ENCODE measurements at places on chromosomes 16 and 17.

DNA sequence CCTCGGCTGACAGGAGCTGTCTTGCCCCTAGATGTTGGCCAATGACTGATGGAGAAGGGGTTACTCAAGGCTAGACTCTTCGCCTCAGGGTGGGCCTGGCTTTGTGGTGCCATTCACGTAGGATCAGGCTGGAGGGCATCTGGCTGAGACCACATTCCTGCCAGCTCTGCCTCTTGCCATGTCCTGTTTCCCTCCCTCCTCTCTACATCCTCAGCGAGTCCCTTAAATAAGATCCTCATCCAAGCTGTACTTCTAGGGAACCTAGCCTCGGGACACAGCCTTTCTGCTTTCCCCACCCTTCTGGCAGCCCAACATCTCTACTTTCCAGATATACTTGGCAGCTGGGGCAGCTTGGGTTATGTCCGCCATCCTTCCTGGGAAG lies 27.9 kb upstream of the EFCAB13 start:
- no peak for DNase-seq

DNA sequence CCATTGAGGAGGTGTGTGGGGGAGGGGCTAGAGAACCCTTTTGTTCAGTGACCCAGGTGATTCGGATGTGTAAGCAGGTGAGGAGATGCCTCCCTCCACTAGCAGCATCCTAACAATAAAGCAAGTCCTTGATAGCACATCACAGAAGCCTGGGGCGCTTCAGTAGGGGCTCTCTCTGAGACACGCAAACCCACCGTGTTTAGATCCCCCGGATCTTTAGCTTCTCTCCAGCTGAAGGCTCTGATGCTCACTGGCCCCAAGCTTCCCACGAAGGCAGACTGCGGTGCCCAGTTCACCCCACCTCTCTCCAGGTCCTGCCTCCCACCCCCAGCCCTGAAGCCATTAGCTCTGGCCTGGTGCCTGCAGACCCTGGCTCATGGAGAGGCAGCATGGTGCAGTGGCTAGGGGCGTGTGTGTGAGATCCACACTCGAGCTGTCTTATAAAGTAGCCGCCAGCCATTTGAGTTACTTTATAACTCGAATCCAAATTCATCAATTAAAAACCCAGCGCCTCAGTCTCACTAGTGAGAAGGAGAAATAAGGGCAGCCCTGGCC lies 204.7 kb upstream of the TNRC6C start:
- DNase-seq = no peak

DNA sequence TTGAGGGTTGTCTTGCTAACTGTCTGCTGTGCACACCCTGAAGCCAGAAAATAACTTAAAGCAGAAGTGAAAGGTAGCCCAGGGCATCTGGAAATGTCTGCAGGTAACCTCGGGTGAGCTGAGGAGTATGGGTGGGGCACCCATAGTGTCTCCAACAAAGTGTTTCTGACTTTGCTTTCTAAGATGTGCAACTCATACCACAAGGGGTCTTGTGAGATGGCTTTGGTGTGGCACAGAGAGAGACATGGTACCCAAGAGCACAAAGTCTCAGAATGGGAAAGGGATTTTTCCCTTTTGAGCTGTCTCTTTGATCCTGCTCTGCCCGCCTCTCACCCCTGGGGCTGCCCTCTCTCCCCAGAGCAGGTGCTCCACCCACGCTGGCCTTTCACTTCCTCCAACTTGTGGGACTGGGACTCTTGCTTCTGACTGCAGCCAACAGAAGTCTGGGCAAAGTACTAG lies 6.9 kb downstream of the CHD9 start:
- peak; percentile 55 for DNase-seq

- DNase-seq = no peak
Observed at GRCh38 chr17:43350888-43351361, 47.9 kb upstream of the ARL4D start.

DNA sequence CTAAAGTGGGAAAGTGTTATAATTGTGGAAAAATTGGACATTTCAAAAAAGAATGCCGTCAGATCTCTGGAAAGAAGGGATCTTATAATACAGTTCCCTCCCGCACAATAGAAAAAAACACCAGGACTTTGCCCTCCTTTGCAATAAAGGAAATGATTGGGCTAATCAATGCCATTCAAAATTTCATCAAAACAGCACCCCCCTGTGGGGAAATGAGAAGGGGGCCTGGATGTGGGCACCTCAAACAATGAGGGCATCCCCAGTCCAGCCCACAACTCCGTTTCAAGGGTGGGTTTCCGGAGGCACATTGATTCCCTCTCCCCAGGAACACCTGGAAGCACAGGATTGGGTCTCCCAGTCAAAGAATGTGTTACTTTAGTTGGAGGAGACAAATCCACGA lies 26.1 kb downstream of the CD300LG start:
- DNase-seq = no peak

DNA sequence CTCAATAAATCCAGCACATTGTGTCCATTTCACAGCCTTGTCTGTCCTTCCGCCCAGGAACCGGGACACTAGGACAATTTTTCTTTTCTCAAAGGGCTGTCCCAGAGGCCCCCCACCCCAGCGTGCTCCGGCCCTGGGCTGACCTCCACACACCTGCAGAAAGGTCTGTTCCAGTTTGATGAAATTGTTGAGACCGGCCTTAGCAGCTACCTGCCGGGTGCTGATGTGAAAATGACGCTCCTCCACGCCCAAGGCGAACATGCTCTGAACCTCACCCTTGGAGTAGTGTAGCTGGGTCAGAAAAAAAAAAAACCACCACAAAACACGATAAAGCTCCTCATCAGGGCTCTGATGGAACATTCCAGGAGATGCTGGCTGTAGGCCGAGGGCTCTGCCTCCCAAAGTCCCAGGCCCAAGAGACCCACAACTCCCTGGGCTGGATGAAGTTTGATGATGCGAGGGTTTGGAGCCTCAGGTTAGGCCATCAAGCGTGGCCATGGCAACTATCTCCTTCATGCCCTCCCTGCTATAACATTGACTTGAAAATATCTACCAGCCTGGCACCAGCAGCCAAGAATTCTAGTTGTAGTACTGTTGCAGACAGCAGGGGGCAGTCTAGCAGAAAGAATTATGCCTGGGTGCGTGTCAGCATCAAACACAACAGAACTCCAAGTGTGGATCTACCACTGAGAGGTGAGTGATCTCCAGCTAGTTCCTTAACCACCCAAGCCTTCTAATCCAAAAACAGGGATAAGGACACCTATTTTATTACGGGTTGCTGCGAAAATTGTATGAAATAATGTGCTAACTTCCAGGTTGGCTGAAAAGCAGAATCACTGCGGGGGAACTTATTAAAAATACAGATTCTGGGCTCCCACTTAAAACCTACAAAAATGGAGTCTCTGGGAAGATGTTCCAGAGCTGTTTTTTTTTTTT lies 62.1 kb downstream of the RMI2 start:
- peak; percentile 72 for DNase-seq

GRCh38 chr16:15976929-15977637 lies 27.7 kb downstream of the ABCC1 start:
- no peak for DNase-seq

- no peak for DNase-seq
Observed at GRCh38 chr16:31700200-31700529, 172.5 kb downstream of the AHSP start.

- DNase-seq = no peak
Observed at GRCh38 chr17:75570034-75570676, 17.4 kb upstream of the MYO15B start.

DNA sequence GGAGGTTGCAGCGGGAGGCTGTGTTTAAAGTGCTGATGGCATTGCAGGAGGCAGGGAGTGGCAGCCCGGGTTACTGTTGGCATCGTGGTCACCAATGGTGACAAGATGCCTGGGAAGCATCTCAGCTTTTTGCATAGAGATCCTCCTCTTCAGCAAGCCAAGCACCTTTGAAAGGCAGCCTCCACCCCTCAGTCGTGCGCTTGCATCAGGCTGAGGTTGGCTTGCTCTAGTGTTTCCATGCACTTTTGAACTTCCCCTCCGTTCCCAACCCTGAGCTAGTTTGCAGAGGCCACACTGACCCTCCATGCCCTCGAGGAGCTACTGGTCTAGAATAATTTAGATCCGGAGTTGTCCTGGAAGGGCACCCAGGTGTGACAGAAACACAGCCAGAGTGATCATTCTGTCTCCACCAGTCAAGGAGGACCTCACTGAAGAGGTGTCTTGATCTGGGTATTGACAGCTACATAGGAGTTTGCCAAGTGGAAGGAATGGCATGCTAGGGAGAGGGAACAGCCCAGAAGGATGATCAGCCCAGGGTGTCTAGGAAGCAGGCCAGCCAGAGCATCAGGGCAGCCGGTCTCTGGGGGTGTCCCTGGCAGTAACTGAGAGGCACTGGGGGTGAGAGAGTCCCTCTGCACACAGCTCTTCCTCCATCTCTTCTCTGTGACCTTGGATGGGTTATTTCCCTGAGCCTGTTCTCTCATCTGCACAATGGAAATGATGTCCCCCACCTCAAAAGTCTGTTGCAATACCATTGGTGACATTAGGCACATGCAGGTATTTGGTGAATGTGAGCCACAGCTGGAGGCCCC lies 7.7 kb downstream of the BEAN1 start:
- DNase-seq = no peak

- DNase-seq = no peak
Observed at GRCh38 chr17:3896108-3896967, 3.5 kb upstream of the CAMKK1 start.

DNA sequence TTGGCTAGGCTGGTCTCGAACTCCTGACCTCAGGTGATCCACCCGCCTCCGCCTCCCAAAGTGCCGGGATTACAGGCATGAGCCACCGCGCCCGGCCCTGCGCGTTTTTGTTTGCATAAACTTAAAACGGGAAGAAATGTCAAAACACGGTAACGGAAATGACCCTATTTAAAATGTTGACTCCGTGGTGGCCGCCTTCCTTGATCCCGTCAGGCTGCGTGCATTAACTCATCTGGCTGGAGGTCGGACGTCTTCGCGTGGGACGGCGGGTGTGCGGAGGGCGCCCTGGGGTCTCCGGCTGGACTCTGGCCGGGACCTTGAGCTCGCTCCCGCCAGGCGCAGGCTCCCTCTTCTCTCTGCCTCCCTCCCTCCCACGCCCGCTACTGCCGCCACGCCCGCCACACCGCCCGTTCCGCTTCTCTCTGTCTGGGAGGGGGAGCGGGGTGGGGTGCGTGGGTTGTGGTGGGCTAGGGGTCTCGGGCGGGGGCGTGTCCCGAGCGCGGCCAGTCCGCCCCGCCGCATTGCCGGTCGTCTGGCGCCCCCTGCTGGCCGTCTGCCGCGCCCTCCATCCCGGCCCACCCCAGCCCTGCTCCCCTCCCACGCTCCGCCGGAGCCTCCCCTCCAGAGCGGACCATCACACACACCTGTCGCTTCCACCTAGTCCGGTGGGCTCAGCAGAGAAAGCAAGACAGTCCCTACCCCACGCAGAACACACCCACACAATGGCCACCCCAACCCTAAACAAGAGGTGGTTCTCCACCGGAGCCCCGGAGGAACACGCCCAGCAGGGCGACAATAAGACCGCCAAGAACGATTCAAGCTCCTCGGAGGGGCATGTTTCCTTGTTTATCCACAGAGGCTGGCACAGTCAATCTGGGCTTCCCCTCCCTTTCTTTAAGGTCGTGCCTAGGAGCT lies 1.2 kb upstream of the CCDC42 start:
- peak; percentile 79 for DNase-seq

DNA sequence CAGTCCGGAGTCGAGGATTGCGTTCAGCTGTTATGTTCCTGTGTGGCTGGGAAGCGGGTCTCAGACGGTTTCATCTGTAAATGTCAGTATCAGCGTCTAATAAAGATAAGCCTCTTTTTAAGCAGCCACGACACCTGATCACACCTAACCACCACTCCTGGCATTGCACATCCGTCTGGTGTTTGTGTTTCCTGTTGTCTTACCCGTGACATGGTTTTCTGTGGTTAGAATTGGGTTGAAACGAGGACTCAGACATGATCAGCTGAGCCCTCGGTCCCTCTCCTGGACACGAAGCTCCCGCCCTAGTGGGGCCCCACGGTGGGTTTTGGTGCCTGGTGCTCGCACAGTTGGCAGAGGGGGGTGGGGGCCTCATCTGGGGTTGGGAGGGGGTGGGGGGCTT lies 18.3 kb downstream of the CPNE7 start:
- DNase-seq = no peak

GRCh38 chr16:706189-707061 lies 824 bp upstream of the FBXL16 start:
- no peak for DNase-seq

- DNase-seq = no peak
Observed at GRCh38 chr17:78406396-78406795, 27.9 kb downstream of the PGS1 start.

GRCh38 chr17:61139219-61139618 lies 260.4 kb upstream of the TBX2 start:
- peak; percentile 58 for DNase-seq

DNA sequence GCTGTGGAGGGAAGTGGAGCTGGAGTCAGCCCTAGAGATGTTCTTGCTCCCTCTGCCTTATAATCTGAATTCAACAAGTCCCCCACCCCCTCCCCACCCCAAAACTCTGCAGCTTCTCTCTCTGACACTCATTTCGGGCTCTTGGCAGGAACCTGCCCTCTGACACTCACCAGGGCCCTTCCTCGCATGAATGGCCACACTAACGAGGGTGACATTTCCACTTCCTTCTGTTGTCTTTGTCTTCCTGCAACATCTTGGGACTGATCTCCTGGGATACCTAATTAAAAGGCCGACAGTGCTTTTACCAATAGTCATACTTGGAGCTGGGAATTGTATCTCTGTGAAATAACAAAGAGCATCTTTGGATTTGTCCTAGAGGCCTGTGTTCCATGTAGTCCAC lies 106.9 kb upstream of the PIRT start:
- no peak for DNase-seq

GRCh38 chr17:49444384-49444783 lies 29.7 kb upstream of the PHB1 start:
- DNase-seq = no peak

GRCh38 chr17:10460062-10460461 lies 9.3 kb downstream of the MYH4 start:
- DNase-seq = no peak

Data from memory B cell (primary cell).